ENCODE measurements at places on chromosomes 1 and 21.

DNA sequence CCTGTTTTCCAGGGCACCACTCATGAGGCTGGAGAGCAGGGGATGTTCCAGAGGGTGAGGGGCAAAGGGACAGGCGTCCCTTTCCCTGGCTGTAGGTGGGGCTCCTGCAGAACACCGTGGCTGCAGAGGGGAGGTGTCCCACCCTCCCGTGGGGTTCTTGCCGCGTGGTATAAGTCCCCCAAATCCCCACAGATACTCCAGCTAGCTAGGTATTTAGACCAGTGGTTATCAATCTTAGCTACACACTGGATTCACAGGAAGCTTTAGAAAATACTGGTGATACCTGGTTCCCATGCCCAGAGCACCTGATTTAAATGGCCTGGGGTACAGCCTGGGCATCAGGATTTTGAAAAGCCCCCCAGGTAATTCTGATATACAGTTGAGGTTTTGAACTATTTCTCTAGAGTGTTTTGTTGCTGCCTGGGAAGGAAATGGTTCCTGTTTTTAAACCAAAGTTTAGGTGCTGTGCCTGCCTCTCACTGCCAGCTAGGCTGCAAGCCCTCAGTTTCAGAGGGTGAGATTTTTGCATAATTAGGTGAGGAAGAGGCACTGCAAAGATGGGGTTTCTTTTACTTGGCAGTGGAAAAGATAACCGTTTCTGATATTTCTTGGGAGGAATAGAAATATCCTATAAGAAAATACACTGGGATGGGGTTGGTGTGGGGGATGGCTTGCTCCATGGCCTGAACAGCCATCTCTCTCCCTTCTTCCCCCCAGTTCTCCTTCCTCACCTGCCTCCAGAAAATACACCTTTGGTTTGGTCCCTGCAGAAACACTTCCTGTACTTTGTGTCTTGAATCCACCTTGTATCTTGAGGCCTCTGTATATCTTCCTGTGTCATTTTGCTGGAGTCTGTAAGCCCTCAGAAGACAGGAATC is 51.7 kb downstream of the RASSF5 start:
- DNase-seq, result no peak

GRCh38 chr1:164233149-164233548 is 325.8 kb upstream of the PBX1 start:
- no peak for DNase-seq

DNA sequence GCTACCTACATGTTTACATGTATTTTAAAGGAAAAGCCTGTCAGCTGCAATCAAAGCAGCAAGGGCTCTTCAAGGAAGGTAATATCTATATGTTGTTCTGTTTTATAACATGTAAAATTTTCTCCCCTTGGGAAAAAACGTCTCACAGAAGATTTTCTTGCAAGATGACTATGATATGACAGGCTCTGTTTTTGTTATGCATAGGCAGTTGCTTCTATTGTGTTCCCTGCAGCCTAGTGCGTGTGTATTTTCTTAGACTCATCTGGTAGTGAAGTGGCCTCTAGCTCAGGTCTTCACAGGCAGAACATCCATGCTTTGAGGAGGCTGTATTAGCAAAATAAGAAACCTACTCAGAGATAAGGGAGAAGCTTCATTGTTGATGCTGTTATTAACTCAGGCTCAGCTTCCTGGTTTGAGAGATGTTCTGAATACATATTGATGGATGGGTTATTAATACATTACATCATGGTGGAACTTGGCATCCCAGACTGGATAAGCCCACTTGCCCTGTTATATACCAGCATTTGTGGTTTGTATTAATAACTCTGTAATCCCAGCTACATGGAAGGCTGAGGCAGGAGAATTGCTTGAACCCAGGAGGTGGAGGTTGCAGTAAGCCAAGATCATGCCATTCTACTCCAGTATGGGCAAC is 35.8 kb downstream of the LAMC1 start:
- DNase-seq, result no peak

DNA sequence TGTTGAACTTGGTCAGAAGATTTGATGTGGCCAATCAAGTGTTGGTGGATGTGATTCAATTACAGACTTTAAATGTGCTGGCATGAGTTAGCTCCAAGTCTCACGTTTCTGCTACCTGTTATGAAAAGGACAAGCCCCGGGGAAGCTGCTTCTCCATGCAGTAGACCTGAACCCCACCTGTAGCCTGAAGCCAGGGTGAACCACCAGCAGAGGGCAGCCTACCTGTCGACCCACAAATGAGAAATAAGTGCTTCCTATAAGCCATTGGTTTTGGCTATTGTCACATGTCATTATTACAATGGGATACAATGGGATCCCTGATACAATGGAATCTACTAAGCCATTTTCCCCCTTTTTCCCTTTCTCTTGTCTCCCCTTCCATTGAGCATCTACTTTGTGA is 230.2 kb downstream of the PRDM2 start:
- no peak for DNase-seq

- DNase-seq, result peak; percentile 30
Observed at GRCh38 chr1:156910309-156910782, 10.1 kb upstream of the LRRC71 start.

DNA sequence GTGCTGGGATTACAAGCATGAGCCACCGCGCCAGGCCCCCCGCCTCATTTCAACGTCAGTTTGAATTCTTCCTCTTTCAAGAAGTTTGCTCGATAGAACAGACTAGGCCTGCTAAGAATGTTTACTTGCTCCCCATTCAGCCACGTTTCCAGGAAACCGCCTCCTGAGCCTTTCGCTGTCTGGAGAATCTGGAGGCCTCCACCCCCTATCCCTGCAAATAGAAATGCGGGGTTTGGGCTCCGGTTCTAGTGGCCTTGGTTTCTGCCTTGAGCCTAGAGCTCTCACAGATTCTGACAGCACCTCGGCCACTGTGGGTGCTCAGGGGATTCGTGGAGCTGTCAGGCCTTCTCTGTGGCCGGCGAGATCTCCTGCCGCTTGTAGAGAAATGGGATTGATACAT is 84.3 kb downstream of the UBIAD1 start:
- no peak for DNase-seq

GRCh38 chr1:97677702-97678101 is 243.1 kb downstream of the DPYD start:
- DNase-seq, result no peak

GRCh38 chr1:15525050-15526020 is 1.3 kb upstream of the DNAJC16 start:
- peak; percentile 98 for DNase-seq

DNA sequence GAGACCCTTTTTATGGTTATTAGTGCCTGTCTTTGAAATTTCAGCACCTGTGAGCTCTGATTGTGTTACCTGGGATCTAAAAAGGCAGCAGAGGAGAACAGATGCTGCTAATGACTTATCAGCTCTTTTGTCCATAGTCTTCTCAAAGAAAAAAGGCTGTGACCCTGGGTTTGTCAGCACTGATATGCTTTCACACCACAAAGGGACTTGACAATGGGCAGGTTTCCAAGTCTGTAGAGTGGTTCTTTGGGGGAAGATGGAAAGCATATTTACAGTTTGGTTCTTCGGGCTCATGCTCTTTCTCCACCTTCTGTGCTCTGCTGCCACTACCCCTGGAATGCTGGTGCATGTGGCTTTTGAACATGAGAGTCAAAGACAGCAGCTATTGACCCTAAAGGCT is 32.0 kb downstream of the DNAJC6 start:
- DNase-seq, result no peak

DNA sequence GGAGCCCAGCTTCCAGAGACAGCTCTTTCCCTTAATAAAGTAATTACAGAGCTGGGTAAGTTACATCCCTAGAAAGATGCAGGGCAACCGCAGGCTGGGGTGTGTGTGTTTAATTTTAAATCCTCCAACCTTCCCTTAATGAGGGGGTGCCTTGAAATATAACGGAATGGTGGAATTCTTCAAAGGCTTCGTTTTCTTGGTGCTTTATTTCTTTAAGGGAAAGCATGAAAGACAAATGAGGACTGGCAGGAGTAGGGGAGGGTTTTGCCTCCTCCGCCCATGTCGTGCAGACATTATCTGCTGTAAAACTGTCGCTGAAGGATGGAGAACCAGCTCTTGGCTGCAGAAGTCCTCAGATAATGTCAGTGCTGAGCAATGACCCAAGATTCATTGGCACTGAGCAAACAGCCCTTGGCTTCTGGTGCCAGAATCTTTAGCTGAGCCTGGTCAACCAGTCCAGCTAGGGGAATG is 15.5 kb downstream of the SLC6A17 start:
- DNase-seq, result no peak

DNA sequence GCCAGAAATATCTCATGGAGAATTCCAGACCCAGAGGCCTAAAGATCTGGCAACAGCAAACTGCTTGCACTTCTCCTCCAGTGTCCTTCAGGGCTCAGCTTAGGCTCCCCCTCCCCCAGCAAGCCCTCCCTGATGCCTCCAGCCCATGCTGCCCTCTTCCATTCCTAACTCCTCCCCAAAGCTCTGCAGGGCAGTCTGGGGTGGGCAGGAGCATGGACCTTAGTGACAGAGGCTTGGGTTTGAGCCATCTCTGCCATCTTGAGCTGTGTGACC is 436.8 kb downstream of the PTPRU start:
- no peak for DNase-seq

- DNase-seq, result no peak
Observed at GRCh38 chr1:13760921-13761320, 60.9 kb downstream of the PRDM2 start.

DNA sequence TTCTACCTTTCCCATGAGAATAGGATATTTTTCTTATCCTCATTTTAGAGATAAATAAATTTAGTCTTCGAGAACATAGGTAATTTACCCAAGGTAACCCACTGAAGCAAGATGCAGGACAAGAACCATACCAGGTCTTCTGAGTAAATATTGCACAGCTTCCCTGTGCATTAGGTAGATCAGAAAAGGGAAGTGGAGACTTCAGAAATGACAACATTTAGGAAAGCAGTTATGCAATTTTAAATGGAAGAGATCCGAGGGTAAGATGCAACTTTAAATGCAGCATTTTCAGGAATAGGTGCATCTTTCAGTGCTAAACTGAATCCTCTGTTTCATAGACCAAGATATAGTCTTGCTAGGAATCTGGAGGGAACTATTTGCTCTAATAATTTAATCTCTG is 206.4 kb upstream of the SGIP1 start:
- no peak for DNase-seq

- DNase-seq, result no peak
Observed at GRCh38 chr1:115182012-115182715, 92.9 kb upstream of the TSPAN2 start.

Measured in memory B cell (primary cell).